Activated B cell treated with CpG ODN at 0.5 μM for 24 hours (primary cell): ENCODE measurements at places on chromosomes 4 and X. TPM values are rescaled to one million over a fixed set of nuclear protein-coding genes. Genes with fewer than 3 reads are reported as not detected.

- peaks cover 5% of the 10 kb centered on the region for H3K4me1 ChIP-seq
- H3K27me3 ChIP-seq: no peaks in the 10 kb centered on the region
- no peaks in the 10 kb centered on the region for H3K36me3 ChIP-seq
- no peak overlapping the region for H3K4me3 ChIP-seq
- no peak overlapping the region for H3K27ac ChIP-seq
- no peak for DNase-seq
Observed at GRCh38 chr4:12692815-12693214, 791.3 kb downstream of the RAB28 start.

Gene SPANXN3
- not detected in 2 replicates for total RNA-seq

DNA sequence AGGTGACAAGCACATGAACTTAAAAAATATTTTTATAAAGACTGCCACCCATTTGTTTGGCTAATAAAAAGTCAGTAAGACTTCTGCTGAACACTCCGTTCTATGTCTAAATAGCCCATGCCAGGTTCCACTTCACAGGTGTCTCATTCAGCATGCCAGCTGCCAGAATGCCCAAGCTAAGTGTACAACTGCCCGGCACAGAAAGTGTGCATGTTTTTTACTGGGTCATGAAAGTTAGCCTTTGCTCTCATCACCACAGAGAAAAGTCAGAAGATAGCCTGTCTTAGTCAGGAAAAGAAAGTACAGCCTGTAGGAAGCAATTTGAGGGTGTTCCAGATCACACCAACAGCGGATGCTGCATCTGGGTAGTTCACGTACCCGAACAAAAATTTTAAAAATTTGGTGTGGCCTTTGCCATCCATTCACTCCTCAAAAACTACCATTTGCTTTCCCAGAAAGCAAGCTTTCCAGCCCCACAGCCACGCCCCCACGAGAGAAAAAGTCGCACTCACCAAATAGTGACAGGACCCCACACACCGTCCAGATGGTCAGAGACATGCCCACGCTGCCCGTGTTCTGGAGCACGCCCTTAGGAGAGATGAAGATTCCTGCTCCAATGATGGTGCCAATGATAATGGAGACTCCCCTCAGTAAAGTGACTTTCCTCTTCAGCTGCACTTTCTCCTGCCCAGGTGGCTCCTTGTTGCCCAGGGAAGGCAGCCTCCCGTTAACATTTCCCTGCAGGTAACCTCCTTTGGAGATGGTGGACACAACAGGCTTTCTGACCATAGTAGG lies 671 bp downstream of the SLC7A11 start:
- H3K36me3 ChIP-seq: no peaks in the 10 kb centered on the region
- peak overlapping the region; percentile 54 for H3K27ac ChIP-seq
- H3K27me3 ChIP-seq: no peaks in the 10 kb centered on the region
- peak overlapping the region; percentile 84 for H3K4me3 ChIP-seq
- peaks cover 16% of the 10 kb centered on the region for H3K4me1 ChIP-seq

- H3K36me3 ChIP-seq: no peaks in the 10 kb centered on the region
- H3K27ac ChIP-seq: no peak overlapping the region
- H3K27me3 ChIP-seq: no peaks in the 10 kb centered on the region
- H3K4me1 ChIP-seq: peaks cover 5% of the 10 kb centered on the region
- DNase-seq: no peak
- no peak overlapping the region for H3K4me3 ChIP-seq
Observed at GRCh38 chrX:38634665-38635064, 73.3 kb downstream of the TSPAN7 start.

DNA sequence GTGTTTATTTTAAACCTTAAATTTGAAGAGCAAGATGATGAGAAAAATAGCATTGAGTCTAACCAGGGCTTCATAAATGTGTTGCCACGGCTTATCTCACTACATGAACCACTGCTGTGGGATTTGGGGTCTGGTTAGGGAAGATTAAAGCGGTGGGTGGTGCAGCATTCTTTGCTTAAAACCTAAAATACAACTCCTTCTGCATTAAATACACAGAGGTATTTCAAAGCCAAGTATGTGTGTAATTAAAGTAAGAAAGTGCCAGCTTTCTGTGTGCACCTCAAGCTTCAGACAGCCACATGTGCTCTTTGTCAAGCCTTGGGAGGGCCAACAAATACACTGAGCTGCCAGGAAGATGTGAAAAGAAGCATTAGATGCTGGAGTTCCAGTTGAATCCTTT lies 128.0 kb downstream of the CPE start:
- no peaks in the 10 kb centered on the region for H3K4me1 ChIP-seq
- no peaks in the 10 kb centered on the region for H3K27me3 ChIP-seq
- DNase-seq: no peak

DNA sequence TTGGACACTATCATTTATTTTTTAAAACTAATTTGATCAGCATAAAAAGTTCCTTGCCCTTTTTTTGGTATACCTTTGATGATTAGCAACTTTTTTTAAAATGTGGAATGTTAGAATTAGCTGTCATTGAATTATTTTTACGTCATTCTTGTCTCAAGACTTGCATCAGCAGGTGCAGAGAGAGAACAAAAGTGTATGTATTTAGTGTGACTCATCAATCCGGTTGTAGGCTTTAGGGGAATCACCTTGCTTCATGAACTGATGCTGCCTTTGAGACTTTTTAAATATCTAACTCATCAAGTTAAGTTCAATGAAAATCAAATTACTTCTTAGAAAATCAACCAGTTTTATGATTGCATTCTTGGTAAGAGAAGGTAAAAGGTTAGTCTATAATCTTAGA lies 125.1 kb downstream of the ARX start:
- H3K4me3 ChIP-seq: no peak overlapping the region
- H3K27ac ChIP-seq: no peak overlapping the region
- no peak for DNase-seq
- no peaks in the 10 kb centered on the region for H3K27me3 ChIP-seq

- DNase-seq: no peak
- H3K27ac ChIP-seq: no peak overlapping the region
- H3K4me1 ChIP-seq: no peaks in the 10 kb centered on the region
- H3K4me3 ChIP-seq: no peak overlapping the region
- H3K36me3 ChIP-seq: no peaks in the 10 kb centered on the region
Observed at GRCh38 chrX:6770936-6771335, 236.0 kb upstream of the VCX3A start.

DNA sequence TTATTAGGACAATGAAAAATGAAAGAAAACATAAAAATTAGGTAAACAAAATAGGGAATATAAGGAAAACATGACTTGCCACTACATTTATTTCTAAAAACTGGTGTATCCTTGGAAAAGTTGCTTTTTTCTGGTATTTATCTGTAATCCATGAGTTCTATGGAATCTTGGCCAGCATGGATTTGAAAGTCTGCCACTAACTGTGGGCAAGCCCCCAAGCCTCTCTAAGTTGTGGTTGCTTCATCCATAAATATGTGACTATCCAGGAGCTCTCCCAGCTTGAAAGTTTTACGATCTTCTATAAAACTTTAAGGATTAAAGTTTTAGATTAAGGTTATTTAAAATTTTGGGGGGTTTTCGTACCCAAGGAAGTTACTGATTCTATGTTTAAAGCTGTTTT lies 21.8 kb downstream of the RPS6KA3 start:
- H3K4me1 ChIP-seq: peaks cover 21% of the 10 kb centered on the region
- no peak for DNase-seq
- H3K4me3 ChIP-seq: no peak overlapping the region
- no peaks in the 10 kb centered on the region for H3K27me3 ChIP-seq
- no peak overlapping the region for H3K27ac ChIP-seq
- peaks cover 10% of the 10 kb centered on the region for H3K36me3 ChIP-seq

- H3K27me3 ChIP-seq: no peaks in the 10 kb centered on the region
- H3K27ac ChIP-seq: peak overlapping the region; percentile 42
- H3K4me3 ChIP-seq: no peak overlapping the region
- no peak for DNase-seq
- no peaks in the 10 kb centered on the region for H3K4me1 ChIP-seq
- H3K36me3 ChIP-seq: no peaks in the 10 kb centered on the region
Observed at GRCh38 chr4:151887816-151888180, 127.0 kb upstream of the GATB start.

DNA sequence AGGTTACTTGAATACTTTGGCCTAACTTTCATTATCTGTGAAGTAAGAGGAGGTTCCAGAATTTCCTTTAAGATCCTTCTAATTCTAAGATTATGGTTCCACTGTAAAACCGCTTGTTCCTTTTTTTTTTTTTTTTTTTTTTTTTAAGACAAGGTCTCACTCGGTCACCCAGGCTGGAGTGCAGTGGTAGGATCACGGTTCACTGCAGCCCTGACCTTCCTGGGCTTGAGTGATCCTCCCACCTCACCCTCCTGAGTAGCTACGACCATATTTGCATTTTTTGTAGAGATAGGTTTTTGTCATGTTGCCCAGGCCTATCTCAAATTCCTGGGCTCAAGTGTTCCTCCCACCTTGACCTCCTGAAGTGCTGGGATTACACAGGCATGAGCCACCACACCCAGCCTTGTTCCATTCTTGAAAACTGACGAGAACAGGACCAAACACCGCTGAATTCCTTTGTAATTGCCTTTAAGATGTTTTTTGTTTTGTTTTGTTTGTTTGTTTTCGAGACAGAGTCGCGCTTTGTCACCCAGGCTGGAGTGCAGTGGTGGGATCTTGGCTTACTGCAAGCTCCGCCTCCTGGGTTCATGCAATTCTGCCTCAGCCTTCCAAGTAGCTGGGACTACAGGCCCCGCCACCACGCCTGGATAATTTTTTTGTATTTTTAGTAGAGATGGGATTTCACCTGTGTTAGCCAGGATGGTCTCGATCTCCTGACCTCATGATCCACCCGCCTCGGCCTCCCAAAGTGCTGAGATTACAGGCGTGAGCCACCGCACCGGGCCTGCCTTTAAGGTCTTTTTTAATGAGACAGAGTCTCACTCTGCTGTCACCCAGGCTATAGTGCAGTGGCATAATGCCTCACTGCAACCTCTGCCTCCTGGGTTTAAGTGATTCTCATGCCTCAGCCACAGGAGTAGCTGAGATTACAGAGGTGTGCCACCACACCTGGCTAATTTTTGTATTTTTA lies 6.8 kb downstream of the PDS5A start:
- peaks cover 51% of the 10 kb centered on the region for H3K36me3 ChIP-seq
- no peak for DNase-seq
- peak overlapping the region; percentile 58 for H3K4me3 ChIP-seq
- no peaks in the 10 kb centered on the region for H3K27me3 ChIP-seq
- H3K27ac ChIP-seq: peak overlapping the region; percentile 80

DNA sequence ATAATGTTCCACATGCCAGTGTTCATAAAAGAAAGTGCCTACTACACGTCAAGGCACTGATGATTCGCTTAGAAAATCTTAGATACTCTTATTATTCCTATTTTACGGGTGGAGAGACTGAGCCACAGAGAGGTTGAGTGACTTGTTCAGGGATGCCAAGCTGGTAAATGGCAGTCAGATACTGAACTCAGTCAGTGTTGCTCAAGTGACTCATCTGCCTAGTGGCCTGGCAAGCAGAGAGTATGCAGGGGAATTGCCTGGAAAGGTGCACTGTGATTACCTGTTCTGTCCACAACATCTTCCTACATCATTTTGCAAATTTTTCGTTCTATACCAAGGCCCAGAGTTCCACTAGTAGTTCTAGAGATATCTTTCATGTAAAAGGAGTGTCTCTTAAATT lies 68.4 kb downstream of the RAPGEF2 start:
- peaks cover 17% of the 10 kb centered on the region for H3K27me3 ChIP-seq
- no peak overlapping the region for H3K4me3 ChIP-seq
- H3K4me1 ChIP-seq: peaks cover 47% of the 10 kb centered on the region
- H3K36me3 ChIP-seq: no peaks in the 10 kb centered on the region

DNA sequence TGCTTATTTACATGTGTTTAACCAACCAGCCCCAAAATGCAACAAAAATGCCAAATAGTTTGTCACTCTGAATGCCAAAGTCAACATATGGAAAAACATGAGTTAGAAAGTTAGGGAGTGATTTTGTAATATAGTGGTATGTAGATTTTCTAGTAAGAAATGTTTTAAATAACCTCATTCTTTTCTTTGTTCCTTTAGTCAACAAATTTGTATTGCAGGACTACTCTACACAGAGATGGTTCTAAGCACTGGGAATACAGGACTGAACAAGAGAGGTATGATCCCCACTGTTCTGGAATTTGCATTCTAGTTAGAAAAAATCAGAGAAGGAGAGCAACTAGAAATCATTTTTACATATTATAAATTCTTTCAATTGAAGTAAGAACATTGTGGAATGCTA lies 218.8 kb upstream of the ANXA10 start:
- H3K27ac ChIP-seq: no peak overlapping the region
- H3K27me3 ChIP-seq: no peaks in the 10 kb centered on the region
- no peak overlapping the region for H3K4me3 ChIP-seq
- no peak for DNase-seq

Gene PAGE2B
- not detected in 2 replicates for total RNA-seq

- H3K36me3 ChIP-seq: no peaks in the 10 kb centered on the region
- no peaks in the 10 kb centered on the region for H3K4me1 ChIP-seq
- no peak for DNase-seq
Observed at GRCh38 chrX:133215017-133215416, 3.1 kb downstream of the TFDP3 start.

Gene RTL9
- not detected in 2 replicates for total RNA-seq

Gene VSIG4
- total RNA-seq: not detected in 2 replicates

DNA sequence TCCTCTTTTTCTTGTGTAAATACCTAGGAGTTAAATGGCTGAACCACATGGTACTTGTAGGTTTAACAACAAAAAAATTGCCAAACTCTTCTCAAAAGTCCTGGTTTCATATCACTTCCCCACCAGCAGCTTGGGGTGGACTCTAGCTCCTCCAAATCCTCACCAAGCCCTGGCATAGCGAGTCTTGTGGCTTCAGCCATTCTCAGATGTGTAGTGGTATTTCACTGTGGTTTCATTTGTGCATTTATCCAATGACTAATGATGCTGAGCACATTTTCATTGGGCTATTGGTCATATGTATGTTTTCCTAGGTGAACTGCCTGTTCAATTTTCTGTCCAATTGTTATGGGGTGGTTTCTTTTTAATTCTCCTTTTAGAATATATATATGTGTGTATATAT lies 249.3 kb downstream of the NLGN4X start:
- H3K27ac ChIP-seq: no peak overlapping the region
- no peak for DNase-seq
- no peaks in the 10 kb centered on the region for H3K4me1 ChIP-seq
- no peaks in the 10 kb centered on the region for H3K36me3 ChIP-seq
- no peak overlapping the region for H3K4me3 ChIP-seq
- H3K27me3 ChIP-seq: no peaks in the 10 kb centered on the region

DNA sequence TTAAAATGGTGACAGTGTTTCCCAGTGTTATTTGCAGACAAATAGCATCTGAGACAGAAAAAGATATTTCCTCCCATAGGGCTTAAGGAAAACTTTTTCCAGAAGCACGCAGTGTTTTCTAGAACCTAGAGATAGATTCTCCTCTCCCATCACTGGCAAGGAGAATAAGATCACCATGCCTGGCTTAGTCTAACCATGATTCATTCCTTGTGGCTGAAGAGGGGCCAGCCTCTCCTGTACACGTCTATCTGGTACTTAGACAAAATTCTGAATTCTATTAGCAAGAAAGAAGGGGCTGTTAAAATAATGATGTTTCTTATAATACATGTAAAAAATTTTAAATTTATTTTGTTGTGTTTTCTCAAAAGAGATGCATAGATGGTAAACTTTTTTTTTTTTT lies 296.1 kb upstream of the LDB2 start:
- DNase-seq: no peak
- no peaks in the 10 kb centered on the region for H3K36me3 ChIP-seq
- H3K27ac ChIP-seq: no peak overlapping the region
- H3K4me1 ChIP-seq: no peaks in the 10 kb centered on the region
- H3K27me3 ChIP-seq: no peaks in the 10 kb centered on the region
- H3K4me3 ChIP-seq: no peak overlapping the region

Gene RNF212
- total RNA-seq: 2.1 and 2.4 TPM in 2 replicates

Gene NLRP2B
- not detected in 2 replicates for total RNA-seq

- H3K27me3 ChIP-seq: peaks cover 15% of the 10 kb centered on the region
- no peak overlapping the region for H3K27ac ChIP-seq
- H3K36me3 ChIP-seq: no peaks in the 10 kb centered on the region
- no peak for DNase-seq
Observed at GRCh38 chr4:94372991-94373390, 30.4 kb upstream of the HPGDS start.
